ENCODE measurements at places on chromosomes 12 and 14.

DNA sequence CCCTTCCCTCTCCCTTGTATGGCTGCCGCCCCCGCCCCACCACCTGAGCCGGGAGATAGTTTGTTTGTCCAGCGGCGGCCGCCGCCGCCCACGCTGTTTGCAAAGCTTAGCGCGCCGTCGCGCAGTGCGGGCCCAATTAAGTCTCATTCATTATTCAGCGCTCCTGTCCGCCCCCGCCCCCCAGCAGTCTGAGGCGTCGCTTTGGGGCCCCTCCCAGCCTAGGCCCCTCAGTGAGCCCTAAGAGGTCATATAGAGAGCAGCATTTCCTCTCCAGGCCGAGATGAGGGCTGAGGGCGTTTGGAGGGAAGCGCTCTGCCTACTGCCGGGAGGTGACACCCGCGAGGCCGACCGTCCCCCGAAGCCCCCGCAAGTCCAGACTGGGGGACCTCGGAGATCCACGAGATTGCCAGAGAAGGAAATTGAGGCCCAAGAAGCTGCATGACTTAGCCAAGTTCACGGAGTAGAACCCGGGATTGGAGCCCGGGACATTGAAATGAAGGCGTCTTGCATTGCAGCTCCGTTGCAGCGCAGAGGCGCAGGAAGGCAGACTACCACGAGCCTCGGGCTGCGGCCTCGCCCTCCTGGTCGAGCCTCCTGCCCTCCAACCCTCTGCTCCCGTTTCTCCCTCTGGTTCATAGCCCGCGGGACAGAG, at the start of gene DNAJC22:
DNAJC22 (plus strand) TSS at position 230 of the 652 bp plus-strand sequence. CDS start 1,985 bp downstream, outside the sequence.
- DNase-seq: no peak

- peak; percentile 29 for DNase-seq
Measured at GRCh38 chr12:81450920-81451739, 308.0 kb downstream of the PPFIA2 start.

DNA sequence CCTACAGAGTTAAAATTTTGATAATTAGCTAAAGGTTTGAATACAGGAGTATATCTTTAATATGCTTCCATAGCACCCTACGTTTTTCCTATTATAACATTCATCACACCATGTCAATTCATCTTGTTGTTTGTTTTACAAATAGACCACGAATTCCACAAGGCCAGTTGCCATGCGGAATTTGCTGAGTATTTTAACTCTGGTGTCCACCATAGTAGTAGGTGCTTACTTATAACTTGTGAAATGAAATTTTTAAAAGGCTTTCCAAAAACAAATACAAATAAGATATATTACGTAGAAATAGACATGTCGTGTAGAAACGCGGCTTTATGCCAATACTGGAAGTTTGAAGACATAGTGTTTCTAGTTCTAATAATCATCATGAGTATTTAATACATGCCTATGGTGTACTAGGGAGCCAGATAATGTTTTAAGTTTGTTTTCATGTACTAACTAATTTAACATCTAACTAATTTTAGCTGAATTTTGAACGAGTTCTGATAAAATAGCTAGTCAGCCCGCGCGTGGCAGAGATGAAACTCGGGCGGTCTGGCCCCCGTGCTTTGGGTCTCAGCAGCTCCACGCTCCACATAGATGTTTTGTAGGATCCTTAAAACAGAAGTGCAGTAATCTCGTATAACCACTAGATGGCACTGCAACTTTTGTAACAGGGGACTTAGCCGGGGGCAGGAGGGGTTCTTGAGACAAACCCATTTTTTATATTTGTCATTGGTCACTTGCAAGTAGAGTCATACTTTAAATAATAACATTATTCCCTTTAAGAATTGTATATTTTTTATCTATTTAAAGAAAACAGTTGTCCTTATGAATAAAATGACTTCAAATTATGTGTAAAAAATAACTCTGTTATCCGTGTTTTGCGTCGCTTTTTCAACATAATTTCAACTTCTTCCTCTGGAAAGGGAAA, 10.2 kb downstream of the CD69 start:
- peak; percentile 62 for DNase-seq

- DNase-seq: no peak
Measured at GRCh38 chr14:34355584-34356263, 106.3 kb downstream of the SPTSSA start.

DNA sequence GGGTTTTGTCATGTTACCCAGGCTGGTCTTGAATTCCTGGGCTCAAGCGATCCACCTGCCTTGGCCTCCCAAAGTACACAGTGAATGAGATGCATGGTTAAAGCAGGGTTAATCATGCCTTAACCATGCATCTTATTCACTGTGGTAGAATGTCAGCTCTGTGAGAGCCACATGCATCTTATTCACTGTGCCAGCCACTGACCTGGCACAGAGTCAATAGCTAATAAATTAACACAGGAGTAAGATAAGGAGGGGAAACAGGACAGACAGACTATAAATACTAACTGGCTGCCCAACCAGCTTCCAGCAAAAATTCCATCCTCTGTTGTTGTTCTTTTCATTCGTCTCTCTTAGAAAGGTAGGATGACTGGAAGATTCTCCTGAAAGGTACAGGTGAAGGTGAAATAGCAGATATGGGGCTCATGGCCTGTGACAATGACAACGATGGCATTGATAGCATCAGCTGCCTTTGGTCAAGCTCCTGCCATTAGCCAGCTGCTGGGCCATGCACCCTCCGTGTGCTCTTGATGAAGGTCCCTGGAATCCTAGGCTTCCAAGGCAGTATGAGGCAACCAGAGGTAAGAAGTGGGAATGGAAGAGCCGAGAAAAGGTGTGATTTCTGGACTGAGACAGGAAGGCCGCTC, 76.6 kb downstream of the ZNF664 start:
- DNase-seq: no peak

GRCh38 chr14:105252552-105253328, 4.4 kb downstream of the BTBD6 start:
- no peak for DNase-seq

- no peak for DNase-seq
Measured at GRCh38 chr14:67773844-67774377, 42.5 kb downstream of the ZFYVE26 start.

DNA sequence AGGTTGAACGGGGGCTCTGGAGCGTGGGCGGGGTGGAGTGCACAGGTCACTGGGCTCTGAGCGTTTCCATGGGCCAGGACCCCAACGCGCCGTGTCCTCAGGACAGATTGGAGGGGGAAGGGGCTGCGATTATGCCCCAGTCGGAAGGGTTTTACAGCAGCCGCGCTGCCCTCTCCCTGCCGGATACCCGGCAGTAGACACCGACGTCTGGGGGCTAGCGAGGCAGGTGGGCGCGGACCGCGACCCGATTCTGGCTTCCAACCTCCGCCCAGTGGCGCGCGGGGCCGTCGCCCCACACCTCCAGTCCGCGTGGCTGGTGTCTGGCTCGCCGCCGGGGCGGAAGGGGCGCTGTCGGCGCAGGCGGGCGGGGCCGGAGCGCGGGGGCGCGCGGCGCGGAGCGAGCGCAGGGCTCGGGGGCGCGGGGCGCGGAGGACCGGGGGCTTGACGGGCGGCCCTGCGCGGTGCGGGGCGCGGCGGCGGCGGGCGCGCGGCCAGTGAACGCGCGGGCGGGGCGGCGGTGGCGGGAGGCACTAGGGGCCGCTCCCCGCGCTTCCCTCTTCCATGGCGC, 2.4 kb upstream of the KIF26A start:
- no peak for DNase-seq

DNA sequence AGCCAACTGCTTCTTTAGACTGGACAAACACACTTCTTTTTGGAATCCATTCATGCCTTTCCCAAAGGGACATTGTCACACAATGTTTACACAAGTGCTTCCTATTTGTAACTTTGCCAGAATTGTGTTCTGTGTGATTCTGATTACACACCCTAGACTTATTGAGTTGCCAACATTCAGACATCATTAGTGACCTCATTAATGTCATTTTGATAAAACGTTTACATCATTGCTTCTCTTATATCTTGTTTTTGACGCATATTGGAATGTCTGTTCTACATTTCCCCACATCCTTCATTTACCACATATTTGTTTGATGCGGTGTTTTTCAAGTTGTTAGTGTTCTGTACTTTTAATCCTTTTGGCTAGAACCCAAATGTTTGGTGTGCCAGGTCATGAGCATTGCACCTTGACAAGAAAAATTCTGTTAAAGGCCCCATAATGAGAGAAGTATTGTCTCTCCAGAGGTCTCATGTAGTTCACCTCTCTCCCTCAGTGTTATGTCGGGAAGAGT, 305.5 kb downstream of the AEBP2 start:
- no peak for DNase-seq

DNA sequence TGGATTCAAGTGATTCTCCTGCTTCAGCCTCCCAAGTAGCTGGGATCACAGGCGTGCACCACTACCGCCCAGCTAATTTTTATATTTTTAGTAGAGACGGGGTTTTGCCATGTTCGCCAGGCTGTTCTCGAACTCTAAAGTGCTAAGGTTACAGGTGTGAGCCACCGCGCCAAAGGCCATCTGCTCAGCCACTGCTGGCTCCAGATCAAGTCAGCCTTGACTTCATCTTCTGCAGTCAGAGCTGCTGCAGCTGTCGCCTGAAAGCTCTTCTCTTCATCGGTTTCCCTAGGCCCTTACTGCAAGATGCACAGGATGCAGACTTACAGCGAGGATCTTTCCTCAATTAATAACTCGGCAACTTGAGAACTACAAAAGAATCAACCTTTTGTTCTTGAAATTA, 66.8 kb downstream of the CLIP1 start:
- no peak for DNase-seq

DNA sequence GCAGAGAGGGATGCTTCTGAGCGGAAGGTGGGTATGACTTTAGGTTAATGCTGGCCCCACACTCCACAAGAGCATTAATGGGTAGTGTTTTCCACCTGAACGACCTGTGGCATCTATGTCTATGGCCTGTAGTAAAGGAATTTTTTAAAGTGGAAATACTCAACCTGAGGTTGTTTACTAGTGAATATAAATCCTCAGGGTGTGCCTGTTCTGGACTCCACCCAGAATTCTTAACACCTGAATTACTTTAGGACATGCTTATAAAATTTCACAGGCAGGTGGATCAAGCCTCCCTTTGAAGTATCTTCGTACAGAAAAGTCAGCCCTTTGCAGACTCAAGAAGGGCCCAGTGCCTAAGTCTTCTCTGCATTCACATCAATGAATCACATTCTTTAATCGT, 196.1 kb downstream of the ESR2 start:
- DNase-seq: no peak

GRCh38 chr14:30872602-30873001, 1.8 kb upstream of the COCH start:
- no peak for DNase-seq

DNA sequence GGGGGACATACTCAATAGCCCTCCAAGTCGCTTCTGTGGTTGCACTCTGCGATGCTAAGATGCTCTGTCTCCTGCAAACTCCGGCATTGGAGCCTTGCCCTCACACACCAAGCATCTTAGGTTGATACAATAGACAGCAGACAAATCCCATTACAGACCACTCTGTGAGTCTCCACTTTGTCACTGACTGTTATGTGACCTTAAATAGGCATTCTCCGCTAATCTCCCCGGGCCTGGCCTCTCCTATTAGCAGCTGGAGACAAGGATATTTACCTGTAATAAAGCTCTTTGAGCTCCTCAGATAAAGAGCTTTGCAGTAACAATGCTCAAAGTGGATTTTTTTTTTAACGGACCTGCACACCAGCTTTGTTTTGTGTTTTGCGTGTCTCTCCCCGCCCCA, 479.7 kb upstream of the TBX3 start:
- no peak for DNase-seq

DNA sequence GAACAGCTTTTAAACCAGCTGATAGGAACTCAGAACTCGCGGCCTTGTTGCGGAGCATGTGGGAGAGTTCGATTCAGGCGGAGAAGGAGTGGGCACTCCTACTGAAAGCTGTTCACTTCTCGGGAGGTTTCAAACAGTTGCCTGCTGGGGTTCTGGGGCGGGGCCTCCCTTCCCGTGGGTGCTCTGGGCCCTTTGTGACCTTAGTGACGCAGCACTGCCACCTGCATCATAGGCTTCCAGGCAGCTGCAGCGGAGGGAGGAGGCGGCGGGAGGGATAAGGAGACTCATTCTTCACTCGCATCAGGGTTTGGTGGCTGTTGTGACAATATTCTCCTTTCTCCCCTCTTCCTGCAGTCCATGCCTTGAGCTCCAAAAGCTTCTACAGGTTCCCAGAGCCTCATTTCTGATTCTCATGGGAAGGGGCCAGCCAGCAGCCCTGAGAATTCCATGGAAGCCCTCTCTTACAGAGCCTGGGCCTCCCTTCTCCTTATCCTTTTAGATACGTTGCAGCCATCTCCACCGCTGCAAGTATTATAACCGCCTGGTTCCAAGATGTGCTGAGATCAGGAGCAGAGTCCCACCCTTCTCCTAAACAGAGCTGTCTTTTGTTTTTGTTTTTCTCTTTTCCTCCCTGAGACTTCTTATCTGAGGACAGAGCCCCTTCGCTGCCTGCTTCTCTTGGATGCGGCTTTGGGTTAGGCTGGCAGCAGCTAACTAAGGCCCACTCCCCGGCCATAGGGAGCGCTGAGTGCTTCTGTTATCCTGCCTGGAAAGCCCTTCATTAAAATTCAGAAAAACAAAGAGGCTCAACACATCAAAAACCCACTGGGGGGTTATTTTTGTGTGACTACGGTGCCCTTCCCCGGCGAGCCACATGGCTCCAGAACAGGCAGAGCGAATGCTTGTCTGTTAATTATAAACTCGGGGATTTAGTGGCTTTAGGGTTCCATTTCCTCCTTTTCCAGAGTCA, 67.6 kb upstream of the GPATCH2L start:
- DNase-seq: peak; percentile 20

DNA sequence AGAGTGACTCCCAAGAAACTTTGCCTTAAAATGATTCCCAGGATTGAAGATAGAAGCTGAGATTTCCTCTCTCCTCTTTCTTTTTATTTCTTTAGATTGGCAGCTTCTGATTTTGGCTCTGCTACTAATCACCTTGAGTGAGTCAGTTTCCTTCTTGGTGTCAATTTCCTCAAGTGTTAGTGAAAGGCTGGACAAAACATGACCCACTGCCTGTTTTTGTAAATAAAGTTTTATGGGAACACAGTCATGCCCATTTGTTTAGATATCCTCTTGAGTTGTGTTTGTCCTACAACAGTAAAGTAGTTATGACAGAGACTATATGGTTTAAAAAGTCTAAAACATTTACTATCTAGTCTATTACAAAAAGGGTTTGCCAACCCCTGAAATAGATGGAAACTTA, 227.2 kb upstream of the TBX3 start:
- no peak for DNase-seq
